ENCODE measurements at places on chromosomes 5 and 9.

DNA sequence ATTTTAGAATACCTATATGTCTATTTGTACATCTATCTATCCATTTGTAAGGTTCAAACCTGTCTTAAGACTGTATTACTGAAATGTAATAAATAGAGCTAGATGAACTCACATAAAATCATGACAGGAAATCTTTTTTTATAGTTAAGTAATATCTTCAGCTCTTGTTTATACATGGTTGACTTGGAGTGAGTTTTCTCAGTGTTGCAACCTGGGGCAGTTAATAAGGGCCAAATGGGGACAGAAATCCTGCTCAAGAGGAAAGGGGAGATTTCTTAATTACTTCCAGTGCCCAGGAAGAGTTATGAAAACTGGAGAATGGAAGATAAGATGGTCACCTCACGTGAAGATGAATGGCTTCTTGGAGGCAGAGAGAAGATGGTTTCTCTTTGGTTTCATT is 265.1 kb upstream of the FBXL7 start:
- no peak for DNase-seq

GRCh38 chr5:54678737-54679136 is 161.2 kb downstream of the SNX18 start:
- no peak for DNase-seq

DNA sequence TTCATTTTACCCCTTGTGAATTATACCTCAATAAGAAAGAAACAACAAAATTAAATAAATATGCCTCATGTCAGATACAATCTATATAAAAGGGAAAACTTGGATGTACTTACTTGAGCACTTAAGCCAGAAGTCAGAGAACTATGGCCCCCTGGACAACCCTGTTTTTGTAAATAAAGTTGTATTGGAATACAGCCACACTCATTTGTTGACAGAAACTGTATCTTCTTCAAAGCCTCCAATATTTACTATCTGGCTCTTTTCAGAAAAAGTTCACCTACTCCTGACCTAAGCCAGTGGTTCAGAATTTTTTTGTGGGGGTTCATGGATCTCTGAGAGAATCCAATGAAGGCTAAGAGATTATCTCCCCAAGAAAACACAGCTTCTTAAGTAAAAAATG is 45.3 kb upstream of the RASEF start:
- DNase-seq = no peak

DNA sequence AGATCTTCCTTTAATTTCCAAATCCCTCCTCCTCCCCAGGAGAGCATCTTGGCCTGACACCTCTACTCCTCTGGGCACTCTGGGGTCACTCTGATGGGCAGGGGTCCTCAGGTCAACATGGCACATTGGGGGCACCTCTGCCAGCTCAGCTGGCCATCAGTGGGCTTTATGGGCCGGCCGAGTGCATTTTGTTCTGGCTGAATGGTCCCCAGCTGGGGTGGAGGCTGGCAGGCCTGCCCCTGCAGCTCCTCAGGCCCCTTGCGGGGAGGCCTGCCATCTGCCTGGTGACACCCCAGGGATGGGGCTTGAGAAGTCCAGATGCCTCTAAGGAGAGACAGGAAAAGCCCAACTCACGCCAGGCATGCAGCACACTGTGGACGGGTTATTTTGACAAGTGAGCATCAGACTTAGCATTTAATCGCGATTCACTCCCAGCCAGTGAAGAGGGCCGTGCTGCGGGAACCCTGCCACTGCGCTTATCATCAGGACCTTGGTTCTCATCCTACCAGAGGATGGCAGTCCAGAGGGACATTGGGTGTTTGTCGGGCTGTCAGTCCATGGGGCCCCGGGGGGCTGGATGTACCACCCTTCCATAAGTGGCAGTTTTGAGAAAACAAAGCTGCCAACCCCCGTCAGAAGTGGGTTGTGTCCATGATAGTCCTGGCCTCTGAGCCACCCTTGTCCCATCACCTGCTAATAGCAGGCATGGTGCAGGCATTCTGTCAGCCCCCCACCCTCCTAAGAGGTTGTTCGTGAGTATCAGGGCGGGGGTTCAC is 21.7 kb downstream of the PHF2 start:
- no peak for DNase-seq

- DNase-seq = no peak
Observed at GRCh38 chr5:7492371-7492770, 96.4 kb downstream of the ADCY2 start.

GRCh38 chr5:3226196-3226920 is 369.3 kb upstream of the IRX1 start:
- DNase-seq = no peak

- DNase-seq = no peak
Observed at GRCh38 chr5:68431186-68431585, 215.6 kb downstream of the PIK3R1 start.

GRCh38 chr5:2300421-2300820 is 417.7 kb upstream of the IRX4 start:
- no peak for DNase-seq

- no peak for DNase-seq
Observed at GRCh38 chr9:120410925-120411501, 169.0 kb downstream of the CDK5RAP2 start.

Data from epithelial cell of prostate (primary cell).